RPMI8226 (cell line): ENCODE measurements at places on chromosomes 5 and 9.

DNA sequence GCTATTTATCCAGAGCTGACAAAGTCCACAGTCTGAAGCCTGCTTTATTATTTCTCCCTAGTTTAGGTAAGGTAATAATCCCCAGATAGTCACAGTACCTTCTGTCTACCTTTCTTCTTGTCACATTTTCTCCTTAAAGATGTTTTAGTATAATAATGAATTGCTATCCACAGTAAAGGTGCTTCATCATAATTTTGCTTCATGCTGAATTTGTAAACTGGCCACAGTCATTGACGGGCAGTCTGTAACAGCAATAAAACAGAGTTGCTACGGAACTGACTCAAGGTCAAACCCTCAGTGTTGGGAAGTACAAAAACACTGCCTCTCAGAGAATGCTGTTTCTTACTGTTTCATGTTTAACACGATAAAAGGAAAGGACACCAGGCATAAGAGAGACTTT is 195.7 kb downstream of the ZNF608 start:
- DNase-seq, result no peak

- DNase-seq, result peak; percentile 46
Observed at GRCh38 chr5:1262381-1262780, 32.5 kb downstream of the TERT start.

GRCh38 chr9:107316795-107317661 is 33.9 kb downstream of the RAD23B start:
- DNase-seq, result no peak

DNA sequence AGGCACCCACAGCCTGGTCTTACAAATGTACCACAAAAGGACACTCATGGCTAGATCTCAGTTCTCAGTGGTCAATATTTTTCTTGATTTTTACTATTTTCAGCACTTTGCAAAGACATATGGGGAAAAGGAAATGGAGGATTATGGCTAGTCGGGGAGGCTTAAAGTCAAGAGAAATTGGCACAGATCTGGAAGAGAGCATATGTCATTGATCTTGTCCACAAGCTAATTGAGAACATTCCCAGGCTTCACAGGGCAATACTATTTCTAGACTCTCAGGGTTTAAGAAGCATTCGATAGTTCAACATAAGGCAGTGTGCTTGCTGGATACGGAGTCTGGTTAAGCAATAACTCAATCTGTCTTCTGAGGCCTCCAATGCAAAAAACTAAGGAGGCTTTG is 285.8 kb downstream of the ZNF608 start:
- no peak for DNase-seq

DNA sequence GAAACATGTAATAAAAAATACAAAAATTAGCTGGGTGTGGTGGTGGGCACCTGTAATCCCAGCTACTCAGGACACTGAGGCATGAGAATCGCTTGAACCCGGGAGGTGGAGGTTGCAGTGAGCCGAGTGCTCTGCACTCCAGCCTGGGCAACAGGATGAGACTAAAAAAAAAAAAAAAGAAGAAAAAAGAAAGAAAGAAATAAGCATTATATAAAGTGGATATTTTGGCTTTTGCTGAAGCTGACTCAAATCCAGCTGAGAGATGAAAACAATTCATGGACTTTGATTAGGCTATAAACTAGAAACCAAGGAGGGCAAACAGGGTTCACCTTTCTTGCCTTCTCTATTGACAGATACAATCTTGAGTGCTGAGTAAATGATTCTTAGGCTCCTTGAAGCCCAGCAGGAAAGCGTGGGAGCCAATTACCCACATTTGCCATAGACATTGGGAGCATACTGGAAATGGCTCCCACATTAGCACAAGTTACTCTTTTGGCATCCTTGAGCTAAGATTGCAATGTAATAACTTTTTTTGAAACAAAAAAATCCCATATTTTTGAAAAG is 2.4 kb upstream of the BTF3 start:
- DNase-seq, result no peak

GRCh38 chr5:147388184-147389108 is 121.4 kb downstream of the DPYSL3 start:
- no peak for DNase-seq

DNA sequence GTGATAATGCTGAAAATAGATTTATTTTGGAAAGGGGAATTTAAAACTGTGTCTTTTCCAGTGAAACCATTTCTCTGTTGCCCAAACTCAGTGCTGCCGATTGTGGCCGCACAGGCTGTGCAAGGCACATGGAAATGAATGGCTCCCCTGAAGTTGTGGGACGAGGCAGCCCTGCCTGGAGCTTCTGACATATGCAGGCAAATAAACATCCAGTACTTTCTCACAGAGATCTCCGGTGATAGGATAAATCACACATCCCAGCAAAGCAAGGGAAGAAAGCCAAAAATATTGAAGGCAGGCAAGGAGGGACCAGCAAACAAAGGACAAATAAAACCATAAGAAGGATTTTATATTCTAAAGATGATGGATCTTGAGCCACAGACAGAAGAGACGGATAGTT is 464.5 kb downstream of the MTRR start:
- DNase-seq, result no peak

DNA sequence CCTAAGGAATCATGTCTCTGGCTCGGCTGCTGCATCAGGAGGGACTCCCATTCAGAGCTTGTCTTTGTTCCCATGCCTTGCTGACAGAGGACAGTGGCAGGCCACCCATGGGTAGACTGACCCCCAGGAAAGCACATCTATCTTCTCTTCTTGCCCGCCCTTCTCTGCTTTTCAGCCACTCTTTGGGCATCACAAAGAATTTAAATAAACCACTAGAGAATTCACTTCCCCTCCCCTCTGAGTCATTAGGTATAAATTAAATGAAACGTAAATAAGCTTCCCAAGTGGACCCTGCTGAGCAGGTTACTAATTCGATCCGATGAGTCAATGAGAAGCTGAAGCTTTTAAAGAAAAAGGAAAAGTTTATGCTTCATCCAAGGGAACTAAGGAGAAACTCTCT is 97.0 kb downstream of the DRD1 start:
- DNase-seq, result no peak

DNA sequence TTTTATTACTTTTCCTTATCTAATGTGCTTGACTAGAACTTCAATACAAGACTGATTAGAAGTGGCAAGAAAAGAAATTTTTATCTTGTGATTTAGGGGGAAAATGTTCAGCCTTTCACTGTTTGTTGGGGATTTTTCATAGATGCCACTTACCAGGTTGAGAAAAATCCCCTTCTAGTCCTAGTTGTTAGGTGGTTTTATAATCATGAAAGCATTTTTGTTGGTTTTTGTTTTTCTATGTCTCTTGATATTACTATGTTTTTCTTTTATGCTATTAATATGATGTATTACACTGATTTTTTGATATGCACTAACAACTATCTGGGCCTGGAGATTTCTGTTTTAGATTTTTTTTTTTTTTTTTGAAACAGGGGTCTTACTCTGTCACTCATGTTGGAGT is 134.0 kb downstream of the PARP8 start:
- DNase-seq, result no peak

DNA sequence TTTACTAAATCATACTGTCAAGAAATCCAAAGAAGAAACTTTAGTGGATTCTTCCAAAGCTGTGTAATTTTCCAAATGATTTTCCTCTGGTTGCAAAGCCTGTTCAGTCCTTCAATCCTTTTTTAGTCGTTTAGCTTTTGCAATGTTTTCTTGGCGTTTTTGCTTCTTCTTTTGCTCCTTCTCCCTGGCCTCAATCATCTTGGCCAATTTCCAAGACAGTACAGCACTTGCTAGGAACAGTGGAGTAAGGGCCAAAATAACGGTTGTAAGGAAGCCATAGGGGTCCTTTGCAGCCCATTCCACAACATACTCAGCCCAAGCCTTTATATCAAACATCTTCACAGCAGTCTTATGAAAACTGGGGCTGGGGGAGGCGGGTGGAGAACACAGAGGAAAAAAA is 2.4 kb downstream of the SMIM15 start:
- no peak for DNase-seq

GRCh38 chr9:277601-278295 is 63.1 kb downstream of the DOCK8 start:
- no peak for DNase-seq

GRCh38 chr5:62650197-62650596 is 71.6 kb downstream of the LRRC70 start:
- DNase-seq, result no peak

GRCh38 chr9:80447876-80448275 is 876.1 kb downstream of the TLE4 start:
- no peak for DNase-seq

DNA sequence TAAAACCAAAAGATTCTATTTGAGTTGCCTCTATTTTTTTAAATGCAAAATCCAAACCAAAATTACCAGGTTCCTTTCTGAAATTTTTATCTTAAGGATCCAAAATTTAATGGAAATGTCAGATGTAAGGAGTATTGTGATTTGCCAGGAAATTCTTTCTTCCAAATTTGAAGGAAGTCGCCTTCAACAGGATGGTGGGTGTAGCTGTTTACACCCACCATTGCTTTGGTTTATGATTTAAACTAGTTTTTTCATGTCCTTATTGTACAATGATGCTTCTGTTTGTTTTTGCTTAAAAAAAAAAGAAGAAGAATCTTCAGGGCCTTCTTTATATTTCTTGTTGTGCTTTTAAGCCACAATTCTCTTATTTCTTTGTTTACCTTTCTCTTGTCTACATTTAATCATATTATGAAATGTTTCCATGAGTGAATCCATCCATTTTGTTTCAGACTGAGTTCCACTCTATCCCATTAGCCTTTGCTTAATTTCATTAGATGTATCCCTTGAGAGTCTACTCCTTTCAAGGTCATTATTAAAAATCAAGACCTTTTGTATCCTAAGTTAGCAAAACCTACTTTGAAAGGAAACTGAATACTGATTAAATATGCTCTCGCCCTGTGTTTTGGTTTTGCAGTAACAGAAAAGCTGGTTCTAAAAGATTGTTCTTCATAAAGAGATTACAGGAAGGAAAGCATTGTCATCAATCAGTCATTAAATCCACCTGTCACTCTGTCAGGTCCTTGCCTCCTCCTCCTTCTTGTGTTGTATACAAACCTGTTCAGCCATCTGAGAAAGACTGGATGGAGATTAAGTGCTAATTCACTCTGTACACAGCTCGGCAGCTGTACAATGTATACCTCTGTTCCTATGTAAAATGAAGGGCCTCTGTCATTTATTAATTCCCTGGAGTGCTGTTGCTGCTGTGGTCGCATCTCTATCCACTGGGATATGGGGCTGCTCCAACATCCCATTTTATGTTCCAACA is 45.5 kb upstream of the SLC2A8 start:
- no peak for DNase-seq

DNA sequence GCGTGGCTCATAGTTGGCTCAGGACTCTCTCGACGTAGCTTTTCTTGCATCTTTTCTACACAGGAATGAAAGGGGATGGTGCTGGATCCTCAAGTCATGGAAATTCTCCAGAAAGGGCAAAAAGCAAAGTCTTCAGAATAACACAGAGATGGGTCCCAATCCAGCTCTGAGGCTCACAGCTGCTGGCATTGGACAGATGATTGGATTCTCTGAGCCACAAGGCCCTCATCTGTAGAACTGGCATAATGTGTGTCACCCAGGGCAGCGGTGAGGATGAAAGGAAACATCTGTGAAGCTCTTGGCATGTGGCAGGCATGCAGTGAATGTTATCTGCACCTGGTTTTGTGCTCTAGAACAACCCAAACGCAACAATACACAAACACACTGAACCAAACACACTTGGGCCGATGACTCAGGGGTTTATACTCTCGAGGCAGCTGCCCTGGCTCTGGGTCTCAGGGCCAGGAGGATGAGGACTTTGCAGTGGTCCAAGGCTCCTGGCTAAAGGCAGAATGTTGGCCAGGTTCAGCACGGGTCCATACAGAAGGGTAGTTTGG is 64.0 kb upstream of the UBTD2 start:
- no peak for DNase-seq

DNA sequence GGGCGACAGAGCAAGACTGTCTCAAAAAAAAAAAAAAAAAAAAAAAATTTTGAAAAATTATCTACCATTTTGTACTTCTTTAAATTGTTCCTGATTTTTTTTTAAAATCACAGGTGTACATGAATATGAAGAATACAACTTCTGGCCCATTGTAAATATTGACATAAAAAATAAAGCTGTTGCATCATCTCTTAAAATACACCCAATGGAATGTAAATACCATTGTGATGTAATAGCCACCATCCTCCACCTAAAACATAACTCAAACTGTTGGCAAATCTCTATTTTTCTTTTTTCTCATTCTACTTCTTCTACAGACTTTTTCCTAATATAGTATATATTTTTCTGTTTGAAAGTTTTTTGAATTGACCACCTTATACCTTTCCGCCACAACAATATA is 61.0 kb upstream of the TEX48 start:
- no peak for DNase-seq

- no peak for DNase-seq
Observed at GRCh38 chr9:89425921-89426383, 72.0 kb downstream of the SEMA4D start.

GRCh38 chr5:31671339-31671741 is 32.4 kb downstream of the PDZD2 start:
- DNase-seq, result no peak

DNA sequence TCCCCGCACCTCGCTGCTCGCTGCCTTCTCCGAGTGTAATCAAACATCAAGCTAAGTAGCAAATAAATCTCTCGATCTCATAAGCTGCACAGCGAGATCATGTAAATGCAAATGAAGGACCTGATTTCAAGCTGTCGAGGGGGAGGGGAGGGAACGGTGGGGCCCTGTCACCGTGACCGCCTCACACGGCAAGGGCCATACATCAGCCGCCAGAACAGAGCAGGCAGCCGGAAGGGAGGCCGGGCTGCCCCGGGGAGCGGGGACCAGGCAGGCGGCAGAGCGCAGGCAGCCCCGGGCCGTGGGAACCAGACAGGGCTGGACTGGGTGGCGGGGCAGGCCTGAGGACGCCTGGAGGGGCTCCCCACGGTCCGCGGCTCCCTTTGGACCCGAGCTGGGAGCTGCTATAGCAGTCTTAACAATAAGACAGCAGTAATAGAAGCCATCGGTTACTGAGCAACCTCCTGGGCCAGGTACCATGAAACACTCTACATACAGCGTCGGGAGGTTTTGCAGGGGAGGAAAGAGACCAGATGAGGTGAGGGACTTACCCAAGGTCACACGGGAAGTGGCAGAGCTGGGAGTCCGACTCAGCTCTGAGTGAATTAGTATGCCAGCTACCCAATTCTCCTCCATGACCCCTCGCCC is 76.8 kb downstream of the CFAP77 start:
- no peak for DNase-seq

GRCh38 chr9:70506159-70506558 is 91.7 kb upstream of the KLF9 start:
- no peak for DNase-seq

- DNase-seq, result peak; percentile 51
Observed at GRCh38 chr5:151750121-151750520, 8.3 kb downstream of the ATOX1 start.

GRCh38 chr5:124519396-124519795 is 227.0 kb downstream of the ZNF608 start:
- no peak for DNase-seq

GRCh38 chr5:83387041-83387440 is 84.5 kb upstream of the VCAN start:
- no peak for DNase-seq
